Vagina (tissue), 2 donors: ENCODE measurements at places on chromosomes 5 and 9. TPM values are rescaled to one million over a fixed set of nuclear protein-coding genes. Genes with fewer than 3 reads are reported as not detected.

GRCh38 chr5:95942414-95942813 lies 19.2 kb downstream of the ELL2 start:
- H3K4me1 ChIP-seq, result peaks cover 47% of the 10 kb centered on the region
- DNase-seq, result no peak
- no peak overlapping the region for H3K27ac ChIP-seq
- no peaks in the 10 kb centered on the region for H3K27me3 ChIP-seq

GRCh38 chr9:132187121-132187620 lies 25.3 kb downstream of the NTNG2 start:
- no peak overlapping the region for H3K27ac ChIP-seq
- H3K27me3 ChIP-seq, result no peaks in the 10 kb centered on the region
- DNase-seq, result no peak
- H3K4me3 ChIP-seq, result no peak overlapping the region

DNA sequence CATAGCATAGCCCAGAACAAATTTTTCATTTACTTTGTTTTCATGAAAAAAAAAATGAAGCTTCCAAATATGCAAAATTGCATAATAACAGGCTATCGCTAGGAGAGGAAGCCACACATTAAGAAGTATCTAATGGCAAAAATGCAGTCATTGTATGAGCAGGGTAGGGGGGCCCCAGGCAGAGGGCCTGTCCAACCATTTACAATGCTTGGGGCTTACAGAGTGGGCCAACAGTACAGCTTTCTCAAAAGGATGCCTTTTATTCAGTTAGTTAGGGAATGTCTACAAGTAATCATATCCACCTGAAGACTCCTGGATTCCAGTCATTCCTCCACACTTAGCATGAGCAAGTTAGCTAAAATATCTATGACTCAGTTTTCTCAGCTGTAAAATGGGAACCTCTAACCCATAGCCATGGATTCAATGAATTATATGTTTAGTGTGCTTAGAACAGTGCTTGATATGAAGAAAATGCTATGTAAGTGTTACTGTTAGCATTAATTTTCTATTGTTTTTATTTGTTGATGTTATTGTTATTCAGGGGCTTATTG lies 117.7 kb downstream of the GAS1 start:
- no peaks in the 10 kb centered on the region for H3K4me1 ChIP-seq
- H3K27ac ChIP-seq, result no peak overlapping the region
- H3K27me3 ChIP-seq, result no peaks in the 10 kb centered on the region
- no peak for DNase-seq
- H3K4me3 ChIP-seq, result no peak overlapping the region

GRCh38 chr9:134640506-134641172 lies 964 bp upstream of the COL5A1 start:
- DNase-seq, result no peak
- H3K4me3 ChIP-seq, result peak overlapping the region; percentile 95
- H3K4me1 ChIP-seq, result peaks cover 16% of the 10 kb centered on the region
- peak overlapping the region; percentile 90 for H3K27ac ChIP-seq
- no peaks in the 10 kb centered on the region for H3K27me3 ChIP-seq

GRCh38 chr5:34712565-34712964 lies 56.4 kb downstream of the RAI14 start:
- no peak overlapping the region for H3K27ac ChIP-seq
- peaks cover 12% of the 10 kb centered on the region for H3K4me1 ChIP-seq
- H3K4me3 ChIP-seq, result no peak overlapping the region
- H3K27me3 ChIP-seq, result no peaks in the 10 kb centered on the region

The FOXD1 gene
- not detected for total RNA-seq

GRCh38 chr5:163867324-163867723 lies 361.9 kb downstream of the MAT2B start:
- no peak overlapping the region for H3K4me3 ChIP-seq
- H3K27me3 ChIP-seq, result no peaks in the 10 kb centered on the region
- no peaks in the 10 kb centered on the region for H3K4me1 ChIP-seq
- no peaks in the 10 kb centered on the region for H3K36me3 ChIP-seq
- DNase-seq, result no peak
